KG1 (cell line): ENCODE measurements at places on chromosomes 11 and 22.
A peak's percentile ranks its signal among the peaks of the same experiment; 100 is the strongest.

- DNase-seq = no peak
Measured at GRCh38 chr11:80240245-80240644, 799.4 kb upstream of the TENM4 start.

DNA sequence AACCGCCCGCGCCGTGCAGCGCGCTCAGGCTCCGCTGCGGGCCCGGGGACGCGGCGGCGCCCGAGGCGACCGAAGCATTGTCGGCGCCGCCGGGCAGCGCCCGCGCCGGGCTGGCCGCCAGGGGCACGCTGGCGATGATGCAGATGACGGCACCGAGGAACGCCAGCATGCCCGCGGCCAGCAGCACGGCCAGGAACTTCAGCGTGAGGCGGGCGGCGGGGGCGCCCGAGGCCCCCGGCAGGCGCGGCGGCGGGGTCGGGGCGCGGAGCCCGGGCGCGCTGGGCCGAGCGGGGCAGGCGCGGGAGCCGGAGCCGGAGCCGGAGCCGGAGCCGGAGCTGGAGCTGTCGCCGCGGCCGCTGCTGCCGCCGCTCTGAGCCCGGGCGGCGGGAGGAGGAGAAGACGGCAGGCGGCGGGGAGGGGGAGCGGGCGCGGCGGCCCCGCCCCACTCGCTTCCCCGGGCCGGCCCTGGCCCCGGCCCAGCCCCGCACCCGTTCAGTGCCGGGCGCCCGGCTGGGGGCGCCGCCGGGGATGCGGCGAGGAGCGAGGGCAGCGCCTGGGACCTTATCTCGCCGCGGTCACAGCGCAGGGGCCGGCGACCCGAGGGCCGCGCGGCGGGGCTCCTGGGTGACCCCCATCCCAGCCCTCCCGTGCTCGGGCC, at the start of gene NPTXR:
Gene NPTXR (minus strand): TSS at position 372 of the 658 bp plus-strand sequence.
- no peak for DNase-seq

- DNase-seq = peak; percentile 57
Measured at GRCh38 chr11:120235024-120235628, 4.8 kb upstream of the POU2F3 start.

- no peak for DNase-seq
Measured at GRCh38 chr11:74870485-74870884, 78.4 kb downstream of the XRRA1 start.

GRCh38 chr11:88115828-88116755, 59.2 kb downstream of the RAB38 start:
- no peak for DNase-seq

GRCh38 chr11:86952221-86952875, 2.8 kb downstream of the FZD4 start:
- no peak for DNase-seq

DNA sequence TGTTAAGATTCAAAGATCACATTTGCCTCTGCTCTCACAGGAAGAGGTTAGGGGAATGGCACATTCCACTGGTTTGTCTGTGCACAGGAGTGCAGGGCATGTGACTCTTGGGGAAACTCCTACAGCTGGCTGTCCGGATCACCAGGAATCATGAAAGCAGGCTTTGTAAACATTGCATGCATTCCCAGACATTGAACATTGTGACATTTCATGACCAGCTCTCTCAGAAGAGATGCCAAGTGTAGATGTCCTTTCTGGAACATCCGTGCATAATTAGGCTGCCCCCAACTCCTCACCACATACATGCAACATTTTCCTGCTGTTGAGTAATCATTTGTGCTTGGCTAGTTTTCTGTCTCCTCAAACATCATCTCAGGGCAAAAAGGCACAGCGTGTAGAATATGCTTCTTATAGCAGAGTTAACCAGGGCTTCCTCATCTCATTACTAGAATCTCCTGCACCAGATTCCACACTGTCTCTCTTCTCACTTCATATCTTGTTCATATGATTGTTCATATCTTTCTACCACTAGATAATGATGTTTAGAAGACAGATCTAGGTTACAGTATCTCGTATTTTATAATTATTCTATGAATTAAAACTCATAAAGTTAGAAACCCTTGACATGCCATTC, 694.7 kb downstream of the NTM start:
- no peak for DNase-seq

DNA sequence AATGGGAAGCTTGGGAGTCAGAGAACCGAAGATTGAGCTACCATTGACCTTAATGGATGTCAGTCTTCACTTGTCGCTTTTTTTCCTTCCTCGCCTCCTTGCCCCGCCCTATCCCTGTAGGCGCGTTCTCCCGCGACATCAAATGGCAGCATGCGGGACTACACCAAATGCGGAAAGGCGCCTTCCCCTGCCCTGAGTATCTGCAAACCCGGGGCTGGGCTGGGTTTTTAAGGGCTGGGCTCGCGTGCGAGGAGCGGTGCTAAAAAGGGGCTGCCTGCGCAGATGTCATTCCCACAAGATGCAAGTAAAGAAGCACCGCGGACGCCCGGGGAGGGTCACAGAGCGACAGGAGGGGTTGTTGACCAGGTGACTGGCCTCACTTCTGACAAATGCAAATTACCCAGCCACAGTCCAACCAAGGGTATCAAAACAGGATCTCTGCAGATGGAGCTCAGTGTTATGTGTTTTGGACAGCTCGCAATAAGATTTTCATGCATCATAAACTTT, 4.7 kb upstream of the FAM111B start:
- no peak for DNase-seq

DNA sequence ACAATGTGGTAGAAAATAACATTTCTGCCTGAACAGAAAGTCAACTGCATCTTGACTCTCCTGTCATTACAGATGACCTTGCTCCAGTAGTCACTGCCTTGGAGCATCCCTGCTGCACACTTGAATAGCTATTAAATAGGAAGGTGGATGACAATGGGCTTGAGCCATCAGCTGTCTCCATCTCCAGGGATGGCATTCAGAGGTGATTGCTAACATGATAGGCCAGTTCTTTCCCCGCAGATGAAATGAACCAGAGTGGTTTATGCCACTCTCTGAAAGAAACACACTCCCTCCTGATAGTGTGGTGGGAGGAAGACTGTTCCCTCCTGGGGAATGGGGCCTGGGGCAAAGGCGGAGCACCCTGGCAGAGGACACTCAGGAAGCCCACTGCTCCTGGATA, 57.1 kb upstream of the OLFML1 start:
- DNase-seq = no peak

GRCh38 chr11:120031156-120031555, 106.8 kb downstream of the TRIM29 start:
- no peak for DNase-seq

- no peak for DNase-seq
Measured at GRCh38 chr11:8440649-8441048, 153.4 kb downstream of the STK33 start.

- peak; percentile 52 for DNase-seq
Measured at GRCh38 chr22:45863981-45864751, 112.8 kb downstream of the WNT7B start.

GRCh38 chr11:75888416-75888815, 73.4 kb downstream of the UVRAG start:
- DNase-seq = no peak

- no peak for DNase-seq
Measured at GRCh38 chr11:118882491-118882890, 1.2 kb upstream of the CXCR5 start.

GRCh38 chr11:133506023-133506422, 26.3 kb downstream of the OPCML start:
- DNase-seq = no peak

GRCh38 chr22:44448271-44448830, 49.7 kb downstream of the RTL6 start:
- no peak for DNase-seq

- DNase-seq = no peak
Measured at GRCh38 chr11:73838443-73839122, 38.1 kb downstream of the COA4 start.

GRCh38 chr11:65187971-65188461, 6.3 kb downstream of the CAPN1 start:
- no peak for DNase-seq

DNA sequence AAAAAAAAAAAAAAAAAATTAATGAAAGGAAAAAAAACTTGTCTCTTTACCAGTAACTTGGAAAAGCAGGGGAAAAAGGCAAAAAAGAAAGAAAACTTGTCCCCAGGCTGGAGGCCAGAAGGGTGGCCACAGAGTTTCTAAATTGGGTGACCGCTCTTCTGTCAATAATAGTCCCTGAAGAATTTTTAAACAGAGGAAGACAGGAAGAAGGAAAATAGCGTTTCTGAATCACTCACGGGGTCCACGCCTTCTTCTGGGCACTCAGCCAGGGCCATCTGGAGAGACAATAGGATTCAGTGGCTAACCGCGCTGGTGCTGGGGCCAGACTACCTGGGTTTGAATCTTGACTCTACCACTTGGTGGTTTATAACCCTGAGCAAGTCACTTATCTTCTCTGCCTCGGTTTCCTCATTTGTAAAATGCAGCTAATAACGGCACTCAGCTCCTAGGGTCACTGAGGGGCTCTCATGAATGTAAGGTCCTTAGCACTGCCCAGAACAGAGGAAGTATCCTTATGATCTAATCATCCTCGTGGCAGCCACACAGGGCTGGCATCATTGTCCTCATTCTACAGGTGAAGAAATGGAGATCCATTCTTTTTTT, 7.0 kb downstream of the C11orf86 start:
- peak; percentile 78 for DNase-seq

DNA sequence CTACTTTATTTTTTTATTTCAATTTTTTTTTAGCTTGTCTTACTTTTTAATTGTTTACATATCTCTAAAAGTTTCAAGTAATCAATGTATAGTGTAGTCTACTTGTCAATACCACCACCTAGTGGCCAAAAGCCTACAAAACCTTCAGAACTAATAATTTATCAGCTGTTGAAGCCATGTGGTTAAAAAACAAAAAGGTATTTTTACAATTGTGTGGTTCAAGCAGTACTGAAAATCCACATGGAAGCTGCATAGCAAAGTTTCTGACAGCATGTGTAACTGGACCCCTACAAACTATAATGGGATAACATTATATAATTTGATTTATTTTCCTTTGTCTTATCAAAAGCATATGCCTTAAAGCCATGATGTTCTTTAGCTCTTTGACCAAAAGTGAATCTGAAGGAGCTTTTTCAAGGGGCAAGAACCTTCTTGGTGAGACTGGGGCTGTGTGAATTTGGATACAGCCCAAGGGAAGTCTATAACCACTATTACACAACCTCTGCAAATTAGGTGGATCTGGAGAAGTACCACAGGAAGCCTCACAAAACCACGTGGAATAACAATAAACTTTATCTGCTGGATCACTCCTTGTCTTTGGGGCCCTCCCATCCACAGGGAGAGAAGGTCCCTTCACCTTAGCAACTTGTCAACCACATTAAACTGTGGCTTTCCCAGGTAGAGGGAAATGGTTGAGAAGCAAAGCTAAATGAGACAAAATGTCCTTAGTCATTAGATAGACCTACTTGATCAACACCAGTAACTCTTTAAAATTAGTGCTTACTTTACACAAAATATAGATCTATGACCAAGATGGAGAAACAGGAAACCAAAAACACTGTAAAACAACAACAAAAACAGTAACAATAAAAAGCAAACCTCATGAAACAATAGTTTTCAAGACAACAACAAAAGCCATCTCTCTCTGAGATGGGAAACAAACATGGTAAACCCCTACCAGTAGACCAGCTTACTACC, 9.9 kb downstream of the NARS2 start:
- DNase-seq = peak; percentile 52

- DNase-seq = no peak
Measured at GRCh38 chr22:37412495-37413250, 14.6 kb downstream of the ELFN2 start.

DNA sequence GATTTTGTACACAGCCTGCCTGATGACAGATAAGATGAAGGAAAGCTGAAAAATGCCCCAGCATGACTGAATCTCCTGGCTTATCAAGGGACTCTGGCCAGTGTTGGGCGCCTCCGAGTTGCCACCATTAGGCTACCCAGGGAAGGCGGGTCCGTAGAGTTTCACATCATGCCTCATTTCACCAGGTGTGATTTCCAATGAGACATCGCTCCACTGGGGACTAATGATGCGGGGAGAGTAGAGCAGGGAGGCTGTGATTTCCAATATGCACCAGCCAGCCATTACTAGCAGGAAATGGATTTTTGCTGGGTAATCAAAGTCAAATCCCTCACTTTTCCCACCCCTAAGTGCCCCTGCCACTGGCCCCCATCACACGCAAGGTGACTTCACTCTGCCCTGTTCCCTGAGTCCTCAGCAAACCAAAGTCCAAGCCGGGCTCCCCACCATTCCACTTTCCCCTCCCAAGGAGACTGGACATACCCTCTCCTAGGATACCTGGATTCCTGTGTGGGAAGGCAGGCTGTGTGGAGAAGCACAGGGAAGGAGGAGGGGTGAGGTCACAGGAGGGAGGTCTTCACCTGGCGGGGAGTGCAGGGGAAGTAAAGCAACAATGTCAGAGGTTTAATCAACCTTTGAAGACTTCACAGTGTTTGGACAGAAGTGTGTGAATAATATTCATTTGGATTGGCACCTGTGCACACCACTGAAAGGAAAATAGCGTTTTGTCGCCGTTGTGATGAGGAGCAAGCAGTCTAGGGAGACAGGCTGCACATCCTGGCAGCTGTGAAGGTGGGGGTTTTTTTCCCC, 613.3 kb upstream of the CADM1 start:
- no peak for DNase-seq

DNA sequence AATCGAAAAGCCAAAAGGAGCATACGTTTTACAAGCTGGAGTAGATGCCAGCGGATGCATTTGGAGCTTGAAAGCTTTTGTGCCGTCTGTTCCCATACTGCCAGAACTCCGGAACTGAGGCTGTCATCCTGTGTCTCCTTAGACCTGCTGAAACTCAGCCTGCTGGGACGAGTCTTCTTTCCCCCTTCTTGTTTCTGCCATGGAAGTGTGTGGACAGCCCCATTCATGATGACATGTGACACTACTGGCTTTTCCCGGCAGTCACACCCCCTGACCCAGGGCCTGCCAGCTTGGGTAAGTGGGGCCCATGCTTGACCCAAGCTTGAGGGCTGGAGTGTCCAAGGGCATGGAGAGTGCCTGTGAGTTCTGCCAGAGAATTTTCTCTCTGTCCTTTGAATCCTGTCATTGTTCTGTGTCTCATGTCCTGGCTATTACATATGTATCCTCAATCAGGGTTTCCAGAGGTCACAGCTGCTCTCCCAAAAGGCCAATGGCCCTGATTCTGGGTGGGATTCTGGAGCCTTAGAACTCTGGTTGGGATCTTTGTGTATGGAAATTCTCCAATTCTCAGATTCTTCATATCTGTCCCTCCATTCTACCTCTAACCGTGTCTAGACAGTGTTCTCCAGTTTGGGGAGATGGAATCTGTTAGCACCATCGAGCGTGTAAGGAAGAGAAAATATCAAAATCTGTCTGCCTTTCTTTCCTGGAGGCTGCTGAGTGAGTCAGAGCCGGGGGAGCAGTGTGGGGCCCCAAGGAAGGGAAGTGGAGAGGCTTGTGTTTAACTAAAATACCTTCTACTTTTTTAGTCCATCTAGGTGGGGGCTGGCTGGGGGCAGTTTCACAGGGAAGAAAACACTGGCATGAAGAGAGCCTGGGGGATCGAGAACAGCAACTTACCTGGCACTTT, 73.2 kb downstream of the KIAA1671 start:
- DNase-seq = no peak
